Smooth muscle cell of trachea (primary cell): ENCODE measurements at places on chromosomes 12 and 14. TPM values are rescaled to one million over a fixed set of nuclear protein-coding genes. Genes with fewer than 3 reads are reported as not detected.

The MYO1H gene
- not detected in 2 replicates for total RNA-seq

The PLEKHH1 gene
- total RNA-seq: 0.15 and 0.17 TPM in 2 replicates

The IAPP gene
- not detected in 2 replicates for total RNA-seq

The A2M gene
- 42.7 and 66.0 TPM in 2 replicates for total RNA-seq

The CRACR2A gene
- total RNA-seq: 13.1 and 15.0 TPM in 2 replicates

The FOXA1 gene
- 0.15 TPM in 1 of 2 replicates, not detected in the other for total RNA-seq

The BMAL2 gene
- total RNA-seq: 28.8 and 71.3 TPM in 2 replicates

The NELL2 gene
- total RNA-seq: not detected in 2 replicates

The EFS gene
- 1.7 and 4.8 TPM in 2 replicates for total RNA-seq

The PRPF39 gene
- 33.4 and 42.2 TPM in 2 replicates for total RNA-seq

The NANOG gene
- under 0.01 TPM in 2 replicates for total RNA-seq

The PCNX1 gene
- 50.6 and 54.8 TPM in 2 replicates for total RNA-seq

The NTS gene
- 0.50 and 1.2 TPM in 2 replicates for total RNA-seq

The GYS2 gene
- not detected in 2 replicates for total RNA-seq

The KRT72 gene
- total RNA-seq: not detected in 2 replicates

The FOXM1 gene
- total RNA-seq: 2.8 and 22.5 TPM in 2 replicates

The FLVCR2 gene
- total RNA-seq: 0.87 and 5.3 TPM in 2 replicates

The AHNAK2 gene
- 279 and 407 TPM in 2 replicates for total RNA-seq

The CORO1C gene
- total RNA-seq: 235 and 306 TPM in 2 replicates

The OTX2 gene
- total RNA-seq: not detected in 2 replicates

The AICDA gene
- not detected in 2 replicates for total RNA-seq

The GSC gene
- 0.33 TPM in 1 of 2 replicates, not detected in the other for total RNA-seq

The TBX5 gene
- 19.4 and 26.6 TPM in 2 replicates for total RNA-seq

The ANG gene
- 6.7 and 7.3 TPM in 2 replicates for total RNA-seq

The HOXC12 gene
- not detected in 2 replicates for total RNA-seq

The KLRC2 gene
- total RNA-seq: not detected in 2 replicates

The SUOX gene
- total RNA-seq: 17.5 and 19.0 TPM in 2 replicates

The RIMBP2 gene
- total RNA-seq: not detected in 2 replicates

The MDP1 gene
- total RNA-seq: 11.1 and 25.5 TPM in 2 replicates

The JPH4 gene
- total RNA-seq: not detected in 2 replicates

The KITLG gene
- total RNA-seq: 71.6 and 96.4 TPM in 2 replicates
